Effector memory CD4-positive, alpha-beta T cell (primary cell): ENCODE measurements at places on chromosomes 5 and 9.

DNA sequence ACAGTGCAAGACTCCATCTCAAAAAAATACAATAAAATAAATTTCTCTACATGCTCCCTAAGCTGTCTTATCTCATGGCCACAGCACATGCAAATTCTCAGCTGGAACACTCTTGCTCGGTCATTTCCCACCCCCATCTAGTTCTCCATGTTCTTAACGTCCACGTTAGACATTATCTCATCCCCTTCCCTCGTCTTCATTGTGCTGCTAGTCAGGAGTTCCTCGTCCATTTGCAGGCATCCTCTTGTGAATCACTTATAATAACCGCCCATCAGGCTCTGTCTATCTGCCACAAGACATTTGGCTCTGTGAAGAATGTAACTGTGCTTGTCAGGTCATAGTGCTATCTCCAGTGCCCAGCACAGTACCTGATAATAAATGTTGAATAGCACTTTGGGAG lies 32.9 kb upstream of the GOLGA1 start:
- no peak overlapping the region for H3K4me3 ChIP-seq
- peaks cover 4% of the 10 kb centered on the region for H3K36me3 ChIP-seq
- no peak overlapping the region for H3K27ac ChIP-seq
- no peaks in the 10 kb centered on the region for H3K4me1 ChIP-seq
- no peaks in the 10 kb centered on the region for H3K27me3 ChIP-seq

DNA sequence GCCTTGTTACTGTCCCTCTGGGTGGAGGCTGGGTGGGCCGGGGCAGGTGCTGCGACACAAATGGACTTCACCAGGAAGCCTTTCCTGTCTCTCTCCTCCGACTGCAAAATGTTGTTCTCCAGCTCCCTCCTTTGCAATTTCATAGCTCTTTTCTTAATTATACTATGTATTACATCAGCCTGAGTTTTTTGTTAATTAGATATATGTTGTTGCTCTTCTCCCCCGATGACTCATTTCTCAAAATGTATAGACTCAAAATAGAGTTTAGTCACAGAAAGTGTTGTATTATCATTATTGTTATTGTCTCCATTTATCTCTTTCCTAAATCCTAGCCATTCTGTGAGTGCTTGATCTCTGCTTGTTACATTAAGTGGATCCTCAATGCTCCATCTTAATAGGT lies 122.4 kb upstream of the OSMR start:
- no peak overlapping the region for H3K4me3 ChIP-seq
- DNase-seq = no peak
- H3K36me3 ChIP-seq = no peaks in the 10 kb centered on the region
- H3K4me1 ChIP-seq = no peaks in the 10 kb centered on the region
- no peak overlapping the region for H3K27ac ChIP-seq

- no peak overlapping the region for H3K27ac ChIP-seq
- no peak overlapping the region for H3K4me3 ChIP-seq
- peaks cover 16% of the 10 kb centered on the region for H3K36me3 ChIP-seq
- DNase-seq = no peak
- no peaks in the 10 kb centered on the region for H3K4me1 ChIP-seq
These were observed 52.4 kb downstream of the SLC44A1 start for GRCh38 chr9:105296877-105297287.

DNA sequence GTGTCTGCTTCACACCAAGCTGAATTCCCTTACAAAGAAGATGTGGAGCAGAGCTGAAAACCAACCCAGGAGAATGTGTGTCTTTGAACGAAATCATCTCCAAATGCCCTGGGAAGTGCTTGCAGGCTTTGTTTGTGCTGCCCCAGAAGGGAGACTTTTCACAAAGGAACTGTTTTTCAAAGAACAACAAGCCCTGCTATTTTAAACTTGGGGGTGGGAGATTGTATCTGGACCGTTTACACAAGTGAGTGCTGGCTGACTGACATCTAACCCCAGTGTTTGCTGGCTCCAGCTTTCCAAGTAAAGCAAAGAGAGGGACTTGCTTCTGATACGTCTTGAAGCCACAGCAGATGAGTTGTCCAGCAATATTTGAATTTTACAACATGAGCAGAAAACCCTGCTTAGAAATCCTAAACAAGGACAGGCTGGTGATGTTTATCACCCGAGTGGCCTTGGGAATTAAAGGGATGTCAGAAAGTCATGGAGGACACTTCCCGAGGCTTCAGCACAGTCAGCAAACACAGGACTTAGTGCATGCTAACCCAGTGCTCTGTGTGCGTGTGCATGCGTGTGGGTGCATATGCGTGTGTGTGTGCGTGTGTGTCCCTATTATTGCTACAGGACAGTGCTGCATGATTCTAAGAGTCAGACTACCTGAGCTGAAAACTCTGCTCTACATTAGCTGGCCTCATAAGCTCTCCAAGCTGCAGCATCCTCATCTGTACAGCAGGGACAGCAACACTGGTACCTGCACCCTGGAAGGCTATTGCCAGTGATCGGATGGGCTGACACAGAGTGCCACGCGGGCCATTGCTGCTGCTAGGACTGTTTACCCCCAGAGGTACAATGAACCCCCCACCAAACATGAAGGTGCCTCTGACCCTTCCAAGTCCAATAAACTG lies 1.4 kb downstream of the ADAMTS12 start:
- no peaks in the 10 kb centered on the region for H3K27me3 ChIP-seq
- no peak for DNase-seq
- no peak overlapping the region for H3K27ac ChIP-seq
- H3K4me3 ChIP-seq = no peak overlapping the region
- H3K36me3 ChIP-seq = no peaks in the 10 kb centered on the region

DNA sequence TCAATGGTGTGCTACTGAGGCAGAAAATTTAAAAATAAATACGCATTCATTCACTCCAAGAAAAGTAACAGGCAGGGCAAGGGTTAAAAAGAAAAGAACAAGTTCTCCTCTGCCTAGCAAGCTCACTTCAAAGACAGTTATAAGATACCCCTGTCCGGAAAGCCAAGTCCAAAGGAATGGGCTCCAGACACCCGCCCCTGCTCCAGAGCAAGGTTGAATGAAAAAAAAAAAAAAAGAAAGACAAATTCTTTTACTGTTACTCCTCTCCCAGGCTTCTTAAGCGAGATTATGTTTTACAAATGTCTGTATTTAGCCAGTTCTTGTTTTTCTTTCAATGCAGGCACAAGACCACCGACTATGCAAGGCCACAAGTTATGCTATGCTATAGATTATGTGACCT lies 9.1 kb upstream of the ANXA2R start:
- DNase-seq = no peak
- H3K4me1 ChIP-seq = no peaks in the 10 kb centered on the region
- no peak overlapping the region for H3K4me3 ChIP-seq
- no peak overlapping the region for H3K27ac ChIP-seq
- H3K27me3 ChIP-seq = no peaks in the 10 kb centered on the region

GRCh38 chr5:110630350-110630749 lies 96.1 kb downstream of the TMEM232 start:
- no peak for DNase-seq
- H3K4me3 ChIP-seq = no peak overlapping the region
- no peaks in the 10 kb centered on the region for H3K4me1 ChIP-seq
- H3K27ac ChIP-seq = no peak overlapping the region
- H3K27me3 ChIP-seq = no peaks in the 10 kb centered on the region

DNA sequence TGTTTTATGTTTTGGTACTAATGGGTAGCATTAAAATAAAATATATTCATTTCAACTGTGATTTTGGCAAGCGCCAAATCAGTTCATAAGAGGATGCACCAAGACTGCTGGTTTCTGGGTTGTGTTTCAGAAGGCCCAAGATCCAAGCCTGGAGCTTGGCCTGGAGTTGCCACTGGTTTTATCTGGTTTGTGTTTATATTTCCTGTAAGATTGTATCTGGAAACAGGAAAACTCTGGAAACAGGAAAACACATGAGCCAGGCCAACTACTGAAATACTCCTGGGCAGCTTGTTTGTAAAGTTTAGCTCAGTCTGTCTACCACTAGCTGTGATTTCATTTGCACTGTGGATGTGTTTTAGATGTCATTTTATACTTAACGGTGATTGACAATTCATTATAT lies 5.5 kb downstream of the FSTL4 start:
- no peak for DNase-seq
- no peak overlapping the region for H3K27ac ChIP-seq
- peaks cover 18% of the 10 kb centered on the region for H3K27me3 ChIP-seq
- H3K4me3 ChIP-seq = no peak overlapping the region

- no peak for DNase-seq
- H3K27me3 ChIP-seq = no peaks in the 10 kb centered on the region
- no peaks in the 10 kb centered on the region for H3K4me1 ChIP-seq
These were observed 119.6 kb downstream of the EFNA5 start for GRCh38 chr5:107551088-107551487.

GRCh38 chr5:95432779-95433178 lies 41.6 kb downstream of the FAM81B start:
- H3K4me3 ChIP-seq = no peak overlapping the region
- H3K27me3 ChIP-seq = no peaks in the 10 kb centered on the region
- no peak for DNase-seq
- no peaks in the 10 kb centered on the region for H3K36me3 ChIP-seq
- no peaks in the 10 kb centered on the region for H3K4me1 ChIP-seq

DNA sequence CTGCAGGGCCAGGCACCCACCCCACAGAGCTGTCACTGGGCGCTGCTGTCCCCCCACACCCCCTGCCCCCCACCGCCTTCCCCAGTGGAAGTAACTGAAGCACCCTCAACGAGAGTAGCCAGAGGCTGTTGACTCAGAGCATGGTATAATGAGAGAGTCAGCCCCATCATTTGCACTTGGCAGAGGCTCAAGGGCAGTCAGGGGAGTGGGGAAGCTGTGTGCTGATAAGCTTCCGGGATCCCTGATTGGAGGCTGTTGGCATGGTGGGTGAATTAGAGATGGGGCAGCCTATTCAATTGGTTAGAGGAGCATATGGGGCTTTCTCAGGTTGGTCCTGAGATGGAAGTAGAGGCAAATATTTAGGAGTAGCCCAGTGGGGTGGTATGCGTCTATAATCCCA lies 77.1 kb upstream of the GOLM1 start:
- H3K36me3 ChIP-seq = no peaks in the 10 kb centered on the region
- H3K4me3 ChIP-seq = no peak overlapping the region

DNA sequence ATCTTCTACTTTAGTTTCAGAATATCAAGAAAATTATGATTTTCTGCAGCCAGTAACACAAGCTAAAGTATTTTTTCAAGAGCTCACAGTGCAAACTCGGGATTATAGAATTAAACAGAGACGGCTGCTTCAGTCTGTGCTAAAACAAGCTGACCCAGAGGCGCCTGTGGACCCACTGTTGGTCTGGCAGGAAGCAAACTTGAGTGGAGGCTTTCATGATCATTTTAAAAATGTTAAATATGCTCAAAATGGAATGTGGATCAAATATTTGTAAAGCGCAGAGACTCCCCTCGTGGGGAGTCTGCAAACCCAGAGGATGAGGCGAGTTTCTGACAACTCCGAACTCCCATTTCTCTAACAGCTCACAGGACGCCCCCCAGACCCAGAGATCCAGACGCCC lies 13.0 kb downstream of the ROR2 start:
- no peak for DNase-seq
- no peaks in the 10 kb centered on the region for H3K36me3 ChIP-seq
- no peaks in the 10 kb centered on the region for H3K4me1 ChIP-seq
- H3K27ac ChIP-seq = no peak overlapping the region
- no peak overlapping the region for H3K4me3 ChIP-seq
- no peaks in the 10 kb centered on the region for H3K27me3 ChIP-seq

- no peaks in the 10 kb centered on the region for H3K27me3 ChIP-seq
- no peaks in the 10 kb centered on the region for H3K36me3 ChIP-seq
- DNase-seq = no peak
- H3K4me1 ChIP-seq = no peaks in the 10 kb centered on the region
These were observed 163.6 kb upstream of the IRX2 start for GRCh38 chr5:2914981-2915484.

DNA sequence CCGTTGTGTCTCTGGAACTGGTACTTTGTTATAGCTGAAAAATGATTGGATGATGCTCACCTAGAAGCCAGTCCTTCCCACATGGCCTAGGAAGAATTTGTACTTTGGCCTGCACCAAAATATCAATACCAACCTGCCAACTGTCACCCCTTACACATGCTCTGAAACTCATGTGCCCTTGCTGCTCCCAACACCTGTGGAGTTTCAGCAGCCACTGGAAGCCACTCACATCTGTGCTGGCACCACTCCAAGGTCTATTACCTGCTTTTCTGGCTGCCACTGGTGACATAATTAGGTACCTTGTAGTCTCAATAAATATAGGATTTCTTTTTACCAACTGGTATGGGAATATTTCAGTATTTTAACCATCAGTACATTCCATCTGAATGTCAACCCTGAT lies 363.6 kb downstream of the SH3GL2 start:
- H3K4me1 ChIP-seq = no peaks in the 10 kb centered on the region
- DNase-seq = no peak
- H3K4me3 ChIP-seq = no peak overlapping the region
- no peaks in the 10 kb centered on the region for H3K36me3 ChIP-seq
- no peaks in the 10 kb centered on the region for H3K27me3 ChIP-seq
- no peak overlapping the region for H3K27ac ChIP-seq

- no peaks in the 10 kb centered on the region for H3K36me3 ChIP-seq
- H3K4me1 ChIP-seq = peaks cover 36% of the 10 kb centered on the region
- no peak for DNase-seq
These were observed 1.4 kb downstream of the PCDH1 start for GRCh38 chr5:141876628-141877355.

- H3K27ac ChIP-seq = no peak overlapping the region
- no peaks in the 10 kb centered on the region for H3K4me1 ChIP-seq
- H3K4me3 ChIP-seq = no peak overlapping the region
- DNase-seq = no peak
These were observed 147.8 kb upstream of the CCNH start for GRCh38 chr5:87560528-87560927.

GRCh38 chr9:135463140-135463539 lies 16.4 kb upstream of the PPP1R26 start:
- H3K27me3 ChIP-seq = no peaks in the 10 kb centered on the region
- DNase-seq = no peak
- H3K4me1 ChIP-seq = peaks cover 3% of the 10 kb centered on the region
- H3K36me3 ChIP-seq = no peaks in the 10 kb centered on the region
- H3K4me3 ChIP-seq = no peak overlapping the region

GRCh38 chr9:3528451-3528850 lies 2.6 kb upstream of the RFX3 start:
- H3K4me1 ChIP-seq = peaks cover 21% of the 10 kb centered on the region
- peak overlapping the region; percentile 100 for H3K27ac ChIP-seq
- H3K36me3 ChIP-seq = no peaks in the 10 kb centered on the region
- DNase-seq = peak; percentile 37
- no peaks in the 10 kb centered on the region for H3K27me3 ChIP-seq

DNA sequence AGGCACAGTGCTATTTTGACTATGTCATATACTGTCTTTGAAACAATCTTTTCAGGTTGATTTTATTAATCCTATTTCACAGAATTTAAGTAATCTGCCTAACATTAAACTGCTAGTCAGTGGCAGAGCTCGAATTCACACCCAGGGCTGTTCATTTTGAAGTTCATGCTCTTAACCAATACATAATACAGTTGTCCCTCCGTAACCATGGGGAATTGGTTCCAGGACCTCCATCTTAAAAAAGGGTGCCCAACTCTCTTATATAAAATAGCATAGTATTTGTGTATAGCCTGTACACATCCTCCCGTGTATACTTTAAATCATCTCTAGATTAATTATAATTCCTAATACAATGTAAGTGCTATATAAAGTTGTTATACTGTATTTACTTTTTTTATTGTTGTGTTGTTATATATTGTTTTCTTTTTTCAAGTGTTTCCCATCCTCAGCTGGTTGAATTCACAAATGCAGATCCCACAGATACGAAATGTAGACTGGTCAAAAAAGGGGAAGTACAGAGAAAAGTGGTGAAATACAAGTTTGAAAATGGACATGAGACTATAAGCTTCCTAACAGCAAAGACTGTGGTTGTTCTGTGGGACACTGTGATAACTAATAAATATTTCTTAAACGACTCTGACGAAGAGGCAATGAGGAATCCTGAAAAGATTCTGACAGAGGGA lies 18.3 kb downstream of the RFX3 start:
- no peaks in the 10 kb centered on the region for H3K36me3 ChIP-seq
- H3K27ac ChIP-seq = no peak overlapping the region
- peaks cover 5% of the 10 kb centered on the region for H3K4me1 ChIP-seq
- H3K4me3 ChIP-seq = no peak overlapping the region
